ENCODE measurements at places on chromosomes 7 and 10.

- ATAC-seq: no peak
These were observed 7.0 kb downstream of the HHEX start for GRCh38 chr10:92696606-92697383.

DNA sequence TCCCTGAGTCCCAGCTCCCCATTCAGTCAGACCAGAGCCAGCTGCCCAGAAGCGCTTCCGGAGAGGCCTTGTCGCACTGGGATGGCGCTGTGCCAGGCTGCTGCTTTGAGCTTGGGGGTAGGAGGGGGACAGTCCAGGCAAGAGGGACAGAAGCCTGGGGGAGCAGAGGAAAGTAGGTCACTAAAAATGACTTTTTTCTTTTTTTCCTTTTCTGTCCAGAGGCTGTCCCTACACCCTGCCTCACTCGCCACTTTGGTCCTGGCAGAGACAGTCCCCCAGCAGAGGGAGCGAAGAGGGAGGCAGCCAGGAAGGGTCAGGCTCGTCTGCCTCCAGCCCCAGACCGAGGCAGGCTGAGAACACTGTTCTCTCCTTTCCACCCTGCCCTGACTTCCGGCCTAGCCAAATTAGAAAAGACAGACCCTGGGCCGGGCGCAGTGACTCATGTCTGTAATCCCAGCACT lies 15.8 kb upstream of the TRIM8 start:
- ATAC-seq: no peak

DNA sequence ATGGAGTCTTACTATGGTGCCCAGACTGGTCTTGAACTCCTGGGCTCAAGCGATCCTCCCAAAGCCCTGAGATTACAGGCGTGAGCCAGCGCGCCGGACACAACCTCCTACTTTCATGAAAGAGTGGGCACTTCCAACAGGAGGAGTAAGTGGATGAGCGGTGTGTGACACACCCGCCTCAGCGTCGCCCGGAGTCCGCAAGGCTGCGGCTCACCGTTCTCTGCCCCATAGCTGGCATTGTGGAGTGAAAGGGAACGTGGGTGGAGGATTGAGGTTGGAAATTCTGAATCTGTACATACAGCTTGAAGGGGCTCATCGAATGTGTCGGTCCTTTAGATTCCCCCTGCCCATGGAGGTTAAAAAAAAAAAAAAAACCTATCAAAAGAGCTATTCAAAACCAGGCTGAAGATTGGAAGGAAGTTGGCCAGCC lies 524 bp upstream of the PRXL2A start:
- ATAC-seq: peak; percentile 72

- ATAC-seq: no peak
These were observed 21.7 kb upstream of the BTBD16 start for GRCh38 chr10:122249303-122249850.

- no peak for ATAC-seq
These were observed 713 bp downstream of the LZTS2 start for GRCh38 chr10:101000127-101000914.

GRCh38 chr7:117800841-117801240 lies 72.4 kb downstream of the CTTNBP2 start:
- ATAC-seq: no peak

GRCh38 chr7:39987641-39988347 lies 37.7 kb downstream of the CDK13 start:
- peak; percentile 13 for ATAC-seq

DNA sequence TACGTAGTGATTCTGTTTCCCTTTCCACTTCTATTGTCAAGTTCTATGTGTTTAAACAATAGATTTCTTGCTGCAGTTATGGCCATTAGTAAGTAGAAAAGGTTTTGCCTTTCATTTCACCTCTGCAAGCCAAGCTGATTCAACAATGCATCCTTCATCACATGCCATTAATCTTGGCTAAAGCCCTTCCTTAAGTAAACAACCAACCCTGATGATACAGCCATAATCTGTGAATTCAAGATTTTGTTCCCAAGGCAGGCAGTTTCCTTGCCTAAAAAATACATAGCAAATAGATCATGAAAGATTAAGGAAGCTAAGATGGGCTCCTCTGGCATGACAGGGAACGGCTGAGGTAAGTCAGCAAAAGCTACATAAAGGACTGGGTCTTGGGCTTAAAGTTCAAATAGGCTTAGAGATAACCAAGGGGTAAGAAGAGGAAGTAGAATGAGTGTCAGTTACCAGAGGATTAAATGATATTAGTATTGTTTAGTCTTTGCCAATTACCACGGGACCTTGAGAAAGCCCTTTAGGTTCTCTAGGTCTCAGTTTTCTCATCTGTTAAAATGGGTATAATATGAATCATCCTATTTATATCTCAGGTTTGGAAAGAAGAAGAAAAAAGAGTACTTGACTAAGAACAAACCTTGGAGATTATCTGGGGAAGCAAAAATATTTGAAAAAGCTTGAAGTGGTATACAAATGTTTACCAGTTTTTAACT lies 35.9 kb upstream of the ANK3 start:
- no peak for ATAC-seq

DNA sequence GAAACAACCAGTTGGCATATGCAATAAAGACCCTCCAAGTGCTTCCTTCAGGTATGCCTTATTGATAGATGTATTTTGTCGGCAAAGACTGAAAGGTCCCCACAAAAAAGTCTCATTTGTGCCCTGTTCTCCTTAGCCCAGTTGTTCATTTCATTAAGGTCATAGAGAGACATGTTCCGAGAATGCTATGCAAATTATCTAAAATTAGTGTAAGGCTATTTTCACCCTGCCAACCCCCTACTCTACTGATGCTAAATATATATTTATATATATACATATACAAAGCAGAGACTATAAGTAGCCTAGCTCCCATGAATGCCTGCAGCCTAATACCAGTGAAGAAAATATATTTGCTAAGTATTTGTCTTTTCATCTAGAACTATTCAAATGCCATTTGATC lies 96.7 kb upstream of the ADO start:
- ATAC-seq: no peak

- no peak for ATAC-seq
These were observed 23.2 kb upstream of the WDFY4 start for GRCh38 chr10:48661441-48661840.

GRCh38 chr7:143315776-143316175 lies at the start of gene CLCN1:
TSS of gene CLCN1 (plus strand) at chr7:143316111. CDS start at chr7:143316213, 102 bp downstream.
- ATAC-seq: no peak

DNA sequence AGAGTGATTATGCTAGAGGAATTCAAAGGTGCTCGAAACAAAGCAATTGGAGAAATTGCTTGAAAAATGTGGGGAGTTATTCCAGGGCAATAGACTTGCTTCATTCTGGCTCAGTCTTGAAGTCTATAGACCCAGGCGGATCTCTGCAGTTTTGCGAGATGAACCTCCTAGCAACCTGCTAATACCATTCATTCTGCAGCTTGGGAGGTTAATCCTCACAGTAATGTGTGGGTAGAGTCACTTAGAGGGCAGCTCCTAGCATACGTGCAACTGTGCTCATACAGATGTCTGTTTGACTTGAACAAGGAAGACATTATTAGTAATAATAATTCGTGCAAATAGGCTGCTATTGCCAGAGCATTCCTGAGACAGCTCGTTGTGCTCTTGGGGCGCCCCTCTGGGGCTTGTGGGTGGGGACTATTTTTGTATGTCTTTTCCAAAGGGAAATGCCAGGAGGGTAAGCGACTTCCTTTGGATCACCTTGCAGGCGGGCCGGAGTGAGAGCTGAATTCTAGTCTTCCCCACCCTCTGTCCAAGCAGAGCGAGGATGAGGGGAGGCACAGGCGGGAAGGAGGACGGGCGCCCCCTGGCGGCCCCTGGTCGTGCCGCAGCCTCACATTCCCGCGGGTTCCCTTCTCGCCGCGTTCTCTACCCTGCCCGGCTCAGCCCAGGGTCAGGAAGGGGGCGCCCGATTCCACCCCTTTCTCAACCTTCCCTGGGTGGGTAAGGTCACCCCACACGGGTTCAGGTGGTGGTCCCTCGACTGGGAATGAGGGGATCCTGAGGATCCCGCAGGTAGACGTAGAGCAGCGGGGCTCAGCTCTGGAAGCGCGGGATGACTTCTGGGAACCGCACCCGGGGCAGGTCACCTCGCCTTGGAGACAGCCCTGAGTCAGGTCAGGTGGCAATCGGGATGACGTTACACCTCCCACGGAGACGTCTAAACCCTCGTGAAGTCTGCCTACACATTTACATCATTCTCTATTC lies 241.5 kb downstream of the PHTF2 start:
- peak; percentile 56 for ATAC-seq

- ATAC-seq: no peak
These were observed 81.0 kb upstream of the NOBOX start for GRCh38 chr7:144484445-144484844.

GRCh38 chr10:5446390-5446926 lies 34.1 kb downstream of the NET1 start:
- ATAC-seq: peak; percentile 60

- ATAC-seq: no peak
These were observed 117.0 kb upstream of the NEBL start for GRCh38 chr10:21014141-21014540.

GRCh38 chr7:75531359-75531821 lies 39.3 kb downstream of the SPDYE5 start:
- ATAC-seq: no peak

GRCh38 chr7:151425670-151426440 lies 14.1 kb downstream of the CRYGN start:
- no peak for ATAC-seq
